ENCODE measurements at places on chromosomes 5 and 9. TPM values are rescaled to one million over a fixed set of nuclear protein-coding genes. Genes with fewer than 3 reads are reported as not detected.

DNA sequence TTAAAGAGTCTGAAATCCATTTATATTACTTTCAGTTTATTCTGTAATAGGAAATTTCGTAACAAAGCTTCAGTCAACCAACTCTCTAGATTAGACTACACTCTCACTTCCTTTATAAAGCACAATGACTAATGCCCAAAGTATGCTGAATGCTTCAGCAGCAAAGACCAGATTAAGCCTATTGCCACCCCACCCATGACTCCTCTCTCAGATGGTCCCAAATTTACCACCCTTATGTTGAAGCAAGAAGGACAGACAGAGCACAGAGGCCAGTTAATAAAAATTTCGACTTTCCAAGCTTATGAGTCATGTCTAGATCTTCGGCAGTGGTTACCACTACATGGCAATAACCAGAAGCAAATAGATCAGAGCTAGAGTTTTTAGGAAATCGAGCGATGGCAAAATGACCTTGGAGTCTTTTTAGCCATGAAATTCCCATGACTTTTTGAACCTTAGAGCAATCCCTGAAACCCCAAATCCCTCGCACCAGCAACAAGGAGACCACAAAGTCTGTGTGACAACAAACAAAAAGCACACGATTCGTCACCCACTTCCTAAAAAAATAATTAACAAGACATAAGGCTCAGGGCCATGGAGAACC, 287.8 kb upstream of the RASA1 start:
- peak; percentile 39 for DNase-seq

GALNT10 gene
- 51.4 TPM for total RNA-seq

CDKN2B-AS1 gene
- total RNA-seq = 2.9 TPM

- no peak for DNase-seq
These were observed 14.7 kb upstream of the ARRDC3 start for GRCh38 chr5:91397791-91398190.

DNA sequence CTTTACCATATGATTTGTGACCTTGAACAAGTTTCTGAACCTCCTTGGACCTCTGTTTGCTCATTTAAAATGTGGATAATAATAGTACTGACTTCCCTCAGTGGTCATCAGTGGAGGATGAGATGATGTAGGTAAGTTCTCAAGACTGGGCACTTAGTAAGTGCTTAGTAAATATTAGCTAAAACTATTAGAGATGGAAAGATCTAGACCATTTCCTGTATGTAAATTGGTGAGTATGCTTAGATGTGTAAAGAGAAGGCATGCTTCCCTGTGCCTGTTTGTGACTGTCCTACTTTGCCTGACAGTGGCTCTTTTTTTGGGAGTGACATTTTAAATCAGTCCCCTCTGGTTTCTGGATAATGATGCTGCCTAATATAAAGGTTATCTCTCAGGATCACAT, 288.1 kb downstream of the GABRB2 start:
- DNase-seq = no peak

DDX4 gene
- not detected for total RNA-seq

GRCh38 chr5:74595143-74595925, 45.2 kb downstream of the ENC1 start:
- peak; percentile 91 for DNase-seq

DNA sequence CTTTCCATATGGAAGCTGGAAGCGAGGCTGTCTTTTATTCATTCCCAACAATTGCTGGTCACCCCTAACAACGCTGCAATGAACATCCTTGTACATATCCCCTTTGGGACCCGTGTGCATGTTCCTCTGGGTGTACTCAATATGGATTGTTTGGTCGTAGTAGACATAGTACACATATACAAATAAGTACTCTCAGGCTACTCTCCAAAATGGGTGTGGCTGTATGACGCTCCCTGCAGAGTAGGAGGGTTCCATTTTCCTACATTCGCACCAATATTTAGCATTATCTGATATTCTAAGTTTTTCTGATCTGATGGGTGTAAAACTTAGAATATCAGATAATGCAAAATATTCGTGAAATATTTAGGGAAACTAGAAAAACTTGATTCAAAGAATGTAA, 23.2 kb upstream of the NAA35 start:
- DNase-seq = no peak

DNA sequence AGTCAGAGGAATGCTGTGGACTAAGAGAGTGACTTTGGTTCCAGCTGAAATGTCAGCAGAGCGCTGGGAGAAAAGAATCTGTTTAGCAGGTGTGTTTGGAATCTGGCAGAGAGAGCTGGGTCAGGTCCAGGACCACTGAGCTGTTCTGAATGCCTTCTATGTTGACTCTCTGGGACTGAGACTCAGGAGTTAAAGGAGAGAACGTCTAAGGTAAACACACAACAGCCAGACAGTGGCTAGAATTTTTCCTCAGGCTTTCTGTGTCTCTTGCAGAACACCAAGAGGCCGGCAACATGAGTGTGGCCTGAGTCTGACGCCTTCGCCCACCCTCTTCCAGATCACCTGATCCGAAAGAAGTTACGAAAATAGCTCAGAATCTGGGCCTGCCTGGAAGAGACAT, 107.2 kb upstream of the ZNF462 start:
- no peak for DNase-seq

UBE2QL1 gene
- total RNA-seq = not detected

S1PR3 gene
- total RNA-seq = 22.3 TPM

DNA sequence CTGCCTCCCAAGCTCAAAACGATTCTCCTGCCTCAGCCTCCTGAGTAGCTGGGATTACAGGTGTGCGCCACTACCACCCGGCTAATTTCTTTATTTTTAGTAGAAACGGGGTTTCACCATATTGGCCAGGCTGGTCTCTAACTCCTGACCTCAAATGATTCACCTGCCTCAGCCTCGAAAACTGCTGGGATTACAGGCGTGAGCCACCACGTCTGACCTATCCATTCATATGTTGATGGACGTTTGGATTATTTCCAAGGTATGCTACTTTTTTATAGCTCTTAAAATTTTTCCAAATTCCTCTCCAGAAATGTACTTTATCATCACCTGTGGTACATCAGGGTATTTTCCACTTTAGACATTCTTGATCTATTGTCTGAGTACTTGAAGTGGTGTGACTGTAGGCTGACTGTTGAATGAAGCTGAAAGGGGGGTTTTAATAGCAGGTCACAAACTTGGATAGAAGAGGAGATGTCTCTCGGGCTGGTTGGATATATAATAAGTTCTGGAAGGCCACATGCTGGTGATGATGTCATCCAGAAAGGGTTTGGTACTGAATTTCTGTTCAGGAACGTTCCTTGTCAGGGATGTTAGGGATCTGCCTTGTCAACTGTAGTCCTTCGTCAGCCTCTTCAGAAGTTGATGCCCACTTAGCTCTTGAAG, 7.4 kb downstream of the CTNNA1 start:
- DNase-seq = no peak

- no peak for DNase-seq
These were observed 75.1 kb downstream of the OXCT1 start for GRCh38 chr5:41795125-41795524.

GRCh38 chr5:6804766-6805501, 91.7 kb downstream of the TENT4A start:
- no peak for DNase-seq

GRCh38 chr5:106397700-106398099, 1273.0 kb downstream of the EFNA5 start:
- peak; percentile 91 for DNase-seq

DNA sequence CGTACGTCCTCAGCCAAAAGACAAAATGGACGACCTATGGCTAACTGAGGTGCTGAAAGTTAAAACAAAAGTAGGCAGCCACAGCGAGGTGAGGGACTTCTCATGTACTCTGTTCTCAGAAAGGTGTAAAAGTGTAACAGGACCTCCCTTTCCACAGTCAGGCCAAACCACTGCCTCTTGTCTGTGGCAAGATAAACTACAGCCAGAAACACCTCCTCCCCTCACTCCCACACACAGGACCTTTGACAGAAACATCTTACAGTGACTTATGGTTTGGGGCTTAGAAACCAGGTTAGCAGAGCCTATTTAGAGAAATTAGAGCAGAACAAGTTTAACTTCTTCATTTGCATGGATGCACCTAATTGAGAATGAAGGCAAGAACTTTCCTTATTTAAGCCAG, 499.1 kb upstream of the GRIN3A start:
- no peak for DNase-seq

- DNase-seq = no peak
These were observed 54.4 kb downstream of the EXD3 start for GRCh38 chr9:137368431-137369035.

GRCh38 chr5:41641621-41642020, 131.2 kb upstream of the PLCXD3 start:
- no peak for DNase-seq

DNA sequence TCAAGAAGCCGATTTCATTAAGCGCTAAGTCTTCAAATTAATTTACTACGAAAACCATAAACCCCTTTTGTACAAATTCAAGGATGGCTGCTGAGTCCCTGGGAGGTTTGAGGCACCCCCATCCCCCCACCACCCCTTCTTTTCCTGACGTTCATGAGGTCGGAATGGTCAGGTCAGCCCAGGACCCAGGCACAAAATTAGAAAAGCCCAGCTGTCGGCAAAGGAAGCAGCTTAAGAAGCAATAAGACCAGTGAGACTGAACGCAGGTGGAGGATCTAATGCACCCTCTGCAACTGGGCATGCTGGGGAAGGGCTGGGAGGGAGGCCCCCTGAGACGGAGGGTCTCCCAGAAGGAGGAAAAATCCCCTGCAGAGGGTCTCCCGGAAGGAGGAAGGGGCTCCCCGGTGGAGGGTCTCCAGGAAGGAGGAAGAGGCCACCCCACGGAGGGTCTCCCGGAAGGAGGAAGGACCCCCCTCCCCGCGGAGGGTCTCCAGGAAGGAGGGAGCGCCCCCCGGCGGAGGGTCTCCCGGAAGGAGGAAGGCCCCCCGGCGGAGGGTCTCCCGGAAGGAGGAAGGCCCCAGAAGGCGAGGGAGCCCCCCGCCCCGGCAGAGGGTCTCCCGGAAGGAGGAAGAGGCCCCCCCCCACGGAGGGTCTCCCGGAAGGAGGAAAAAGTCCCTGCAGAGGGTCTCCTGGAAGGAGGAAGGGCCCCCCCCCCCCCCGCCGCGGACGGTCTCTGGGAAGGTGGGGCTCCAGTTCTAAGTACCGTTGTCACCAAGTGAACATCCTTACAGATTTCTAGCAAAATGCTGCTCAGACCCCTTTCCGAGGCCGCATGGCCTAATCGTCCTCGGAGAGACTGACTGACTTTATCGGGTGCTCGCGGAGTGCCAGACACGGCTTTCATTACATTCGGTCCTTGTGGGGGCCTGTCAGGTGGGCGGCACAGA, 74.4 kb upstream of the FCN1 start:
- DNase-seq = no peak

IL4 gene
- not detected for total RNA-seq

DNA sequence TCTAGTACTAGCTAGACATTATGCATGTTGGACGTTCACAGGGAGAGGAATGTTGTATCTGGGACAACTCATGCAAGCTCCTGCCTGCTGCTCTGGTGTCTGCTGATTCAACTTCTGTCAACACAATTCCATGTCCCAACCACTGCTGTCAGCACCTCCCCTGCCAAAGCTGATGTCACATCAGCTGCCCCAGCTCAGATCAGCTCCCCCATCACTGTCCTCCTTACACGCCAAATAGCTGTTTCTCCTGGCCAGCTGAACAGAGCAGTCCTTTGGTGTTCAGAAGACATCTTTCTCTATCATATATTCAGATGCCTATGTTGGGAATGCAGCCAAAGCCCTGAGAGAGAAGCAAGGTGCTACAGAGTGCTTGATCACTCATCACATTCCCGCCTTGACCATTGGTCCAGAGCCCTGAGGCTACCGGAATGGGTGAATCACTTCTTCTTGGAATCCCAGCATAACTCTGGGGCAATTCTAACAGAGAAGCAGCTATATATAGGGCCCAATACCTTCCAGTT, 223.3 kb downstream of the SEC61B start:
- no peak for DNase-seq

GRCh38 chr9:100099722-100100042, 639 bp downstream of the INVS start:
- no peak for DNase-seq

GRCh38 chr9:7760014-7760415, 39.6 kb downstream of the DMAC1 start:
- no peak for DNase-seq

GRCh38 chr5:73280386-73280785, 107.4 kb downstream of the TMEM174 start:
- DNase-seq = no peak

DNA sequence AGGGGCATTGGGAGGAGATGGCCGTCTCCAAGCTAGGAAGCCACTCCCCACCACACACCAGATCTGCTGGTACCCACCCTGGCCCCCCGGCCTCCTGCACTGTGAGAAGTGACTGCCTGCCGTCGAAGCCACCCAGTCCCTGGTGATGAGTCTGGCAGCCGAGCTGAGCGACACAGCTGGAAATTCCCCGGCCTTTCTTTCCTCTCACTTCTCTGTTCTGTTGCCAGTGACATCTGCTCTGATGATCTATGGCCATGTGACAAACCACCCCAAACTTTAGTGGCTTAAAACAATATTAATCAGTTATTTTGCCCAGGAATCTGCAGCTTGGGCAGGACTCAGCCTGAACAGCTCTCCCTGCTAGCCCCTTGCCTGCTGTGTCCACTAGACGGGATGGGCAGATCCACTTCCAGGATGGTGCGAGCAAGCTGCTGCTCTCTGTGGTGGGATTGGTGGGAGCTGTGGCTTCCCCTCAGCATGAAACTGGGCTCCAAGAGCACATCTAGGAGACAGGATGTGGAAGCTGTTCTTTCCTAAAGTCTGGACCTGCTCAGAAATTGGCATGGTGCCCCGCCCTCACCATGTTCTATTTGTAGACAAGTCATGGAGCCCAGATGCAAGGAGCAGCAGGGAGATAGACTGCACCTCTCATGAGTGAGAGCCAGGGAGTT, 211.2 kb downstream of the GADD45G start:
- DNase-seq = no peak

DNA sequence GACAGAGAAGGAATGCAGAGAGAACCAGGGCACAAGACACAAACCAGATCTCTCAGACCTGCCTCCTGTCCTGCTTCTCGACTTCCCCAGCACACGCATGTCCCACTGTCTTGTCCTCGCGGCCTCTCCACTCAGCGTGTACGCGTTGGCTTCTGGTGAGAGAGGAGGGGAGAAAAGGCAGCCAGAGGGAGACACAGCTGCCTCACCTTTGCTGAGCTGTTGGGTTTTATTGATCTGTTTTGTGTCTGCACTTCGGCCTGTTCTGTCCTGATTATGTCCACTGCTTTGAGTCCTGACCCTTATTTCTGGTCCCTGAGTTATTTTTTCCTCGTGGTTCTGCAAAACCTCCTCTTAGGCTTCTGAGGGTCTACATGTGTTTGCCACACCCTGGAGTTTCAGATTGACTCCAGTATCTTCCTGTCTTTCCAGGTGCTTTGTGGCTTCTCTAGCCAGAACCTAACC, 87.5 kb upstream of the AGXT2 start:
- DNase-seq = no peak

KLHL3 gene
- total RNA-seq = 3.3 TPM

- no peak for DNase-seq
These were observed 38.6 kb downstream of the SAXO1 start for GRCh38 chr9:18994263-18994916.

GRCh38 chr5:57659886-57660285, 177.3 kb upstream of the ACTBL2 start:
- no peak for DNase-seq

DNA sequence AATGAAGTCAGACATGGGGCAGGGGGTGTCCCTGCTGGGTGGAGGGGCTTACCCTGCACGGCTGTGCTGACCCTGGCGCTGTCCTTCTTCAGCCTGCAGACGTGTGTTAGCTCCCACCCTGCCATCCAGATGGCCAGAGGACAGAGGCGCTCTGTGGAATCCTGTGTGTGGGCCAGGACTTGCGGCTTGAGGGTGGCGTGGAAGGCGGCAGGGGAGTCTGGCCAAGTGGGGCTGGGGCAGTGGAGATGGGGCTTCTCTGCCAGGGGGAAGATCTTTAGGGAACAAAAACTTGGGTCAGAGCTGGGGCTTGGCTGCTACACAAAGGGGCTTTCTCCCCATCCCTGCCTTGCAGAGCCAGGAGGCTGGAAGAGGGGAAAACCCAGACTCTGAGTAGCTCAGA, 46.5 kb upstream of the SYNPO start:
- no peak for DNase-seq

Data from glomerular endothelial cell (primary cell).